ENCODE measurements at places on chromosomes 7 and 10. TPM values are rescaled to one million over a fixed set of nuclear protein-coding genes. Genes with fewer than 3 reads are reported as not detected.

- no peak for DNase-seq
These were observed 233.7 kb downstream of the PTPRN2 start for GRCh38 chr7:158353606-158354570.

The XRCC2 gene
- 11.5 TPM for total RNA-seq

GRCh38 chr7:83738291-83738835 lies 89.4 kb upstream of the SEMA3E start:
- DNase-seq = no peak

- DNase-seq = no peak
These were observed 500.7 kb downstream of the CCSER2 start for GRCh38 chr10:84829131-84829530.

- DNase-seq = no peak
These were observed 16.4 kb upstream of the PDZD8 start for GRCh38 chr10:117391436-117392205.

DNA sequence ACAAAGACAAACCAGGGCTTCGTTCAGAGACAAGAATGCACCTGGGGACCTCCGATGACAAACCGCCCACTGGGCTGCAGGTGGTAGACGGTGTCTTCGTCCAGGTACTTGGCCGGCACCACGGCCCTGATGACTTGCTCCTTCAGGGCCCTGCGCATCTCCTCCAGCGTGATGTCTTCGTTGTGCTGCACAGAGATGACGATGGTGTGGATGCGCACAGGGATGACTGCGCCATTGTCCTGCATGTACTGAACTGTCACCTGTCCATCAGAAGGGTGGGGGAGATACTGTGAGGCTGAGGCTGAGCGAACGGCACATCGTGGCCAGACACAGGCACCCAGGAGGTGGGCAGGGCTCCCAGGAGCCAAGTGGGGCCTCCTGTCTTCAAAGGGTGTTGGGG lies 13.1 kb downstream of the MAT1A start:
- DNase-seq = no peak

DNA sequence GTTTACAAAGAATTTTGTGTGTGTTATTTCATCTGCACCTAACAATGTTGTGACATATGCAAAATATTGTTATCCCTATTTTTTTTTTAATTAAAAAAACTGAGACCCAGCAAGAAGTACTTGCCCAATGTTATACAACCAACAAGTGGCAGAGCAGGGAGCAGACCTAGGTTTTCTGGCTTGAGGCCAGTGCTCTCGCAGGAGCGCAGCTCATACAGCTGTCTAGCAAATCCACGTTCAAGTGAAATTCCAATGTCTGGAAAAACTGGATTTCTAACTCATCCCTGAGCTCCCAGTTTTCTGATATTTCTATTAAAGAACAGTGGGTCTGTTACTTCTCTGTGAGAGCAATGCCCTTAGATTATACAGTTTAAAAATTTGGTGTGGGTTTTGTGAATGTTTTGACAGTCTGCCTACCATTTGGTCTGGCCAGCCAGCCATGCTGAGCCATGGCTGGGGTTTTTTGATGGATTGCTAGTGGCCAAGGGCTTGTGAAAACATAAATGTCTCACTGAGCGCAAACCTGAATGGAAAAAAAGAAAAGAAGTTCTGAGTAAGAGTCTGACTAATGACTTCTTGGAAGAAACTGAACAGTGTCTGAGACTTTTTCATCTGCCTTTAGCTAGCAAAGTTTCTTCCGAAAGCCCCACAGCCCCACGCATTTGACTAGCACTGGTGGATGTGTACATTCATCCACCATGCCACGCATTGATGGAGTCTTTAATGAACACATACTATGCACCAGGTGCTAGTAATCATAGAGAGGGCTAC lies 15.4 kb upstream of the PRF1 start:
- no peak for DNase-seq

- DNase-seq = no peak
These were observed 12.2 kb downstream of the COMTD1 start for GRCh38 chr10:75223507-75223906.

GRCh38 chr10:35422228-35422627 lies 85.9 kb downstream of the CCNY start:
- no peak for DNase-seq

GRCh38 chr10:66538908-66539307 lies 386.9 kb upstream of the LRRTM3 start:
- DNase-seq = no peak

GRCh38 chr10:127338399-127339110 lies 142.2 kb upstream of the INSYN2A start:
- DNase-seq = no peak

- no peak for DNase-seq
These were observed 221.5 kb upstream of the FOXK1 start for GRCh38 chr7:4460597-4460996.

The MYH16 gene
- total RNA-seq = 0.11 TPM
